ENCODE measurements at places on chromosomes 7 and 10.

GRCh38 chr7:77797734-77798393, 370 bp downstream of the TMEM60 start:
- no peak for DNase-seq

- DNase-seq: no peak
Measured at GRCh38 chr7:85516675-85517074, 329.8 kb upstream of the SEMA3D start.

- DNase-seq: no peak
Measured at GRCh38 chr7:92698237-92698841, 108.1 kb upstream of the FAM133B start.

GRCh38 chr10:17375936-17376584, 78.3 kb downstream of the ST8SIA6 start:
- DNase-seq: no peak

GRCh38 chr10:61935077-61935476, 33.6 kb downstream of the ARID5B start:
- no peak for DNase-seq

- no peak for DNase-seq
Measured at GRCh38 chr10:33869028-33869427, 534.6 kb upstream of the NRP1 start.

GRCh38 chr10:112735041-112735695, 214.9 kb upstream of the TCF7L2 start:
- no peak for DNase-seq

DNA sequence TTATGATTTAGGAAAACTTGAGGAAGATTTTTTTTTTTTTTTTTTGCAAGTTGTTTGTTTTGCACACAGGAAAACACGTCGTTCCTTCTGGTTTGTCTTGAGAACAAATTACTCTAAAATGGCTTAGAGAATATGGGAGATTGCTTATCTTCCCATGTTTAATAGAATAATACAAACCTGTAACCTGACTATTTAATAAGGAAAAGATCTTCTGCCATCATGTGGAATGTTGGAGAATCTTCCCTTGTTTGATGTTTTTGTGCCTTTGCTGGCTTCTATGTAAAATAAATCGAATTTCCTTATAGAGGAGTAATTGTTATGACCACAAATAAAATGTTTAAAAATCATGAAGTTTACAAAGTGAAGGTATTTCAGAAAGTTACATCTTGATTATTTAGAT, 818.8 kb downstream of the GATA3 start:
- DNase-seq: no peak

DNA sequence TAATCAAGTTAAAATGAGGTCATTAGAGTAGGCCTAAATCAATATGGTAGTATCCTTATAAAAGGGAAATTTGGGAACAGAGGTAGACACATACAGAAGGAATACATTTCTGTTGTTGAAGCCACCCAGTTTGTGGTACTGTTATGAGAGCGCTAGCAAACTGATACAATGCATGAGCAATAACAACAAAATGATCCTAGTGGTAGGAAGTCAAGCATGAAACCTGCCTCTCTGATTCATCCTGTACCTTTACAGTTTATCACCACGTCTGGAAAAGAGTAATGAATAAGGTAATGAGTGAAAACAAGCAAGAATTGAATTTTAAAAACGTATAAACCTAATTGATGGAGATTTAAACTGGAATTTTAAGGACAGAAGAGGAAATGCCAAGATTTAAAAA, 217.2 kb downstream of the PCLO start:
- no peak for DNase-seq

- DNase-seq: no peak
Measured at GRCh38 chr10:72079356-72079755, 9.0 kb downstream of the SPOCK2 start.
